NCI-H524 (cell line): ENCODE measurements at places on chromosomes 5 and 9.

GRCh38 chr5:134534726-134535110 lies 9.2 kb downstream of the JADE2 start:
- no peak for DNase-seq

- peak; percentile 54 for DNase-seq
These were observed at the start of gene CDH6 for GRCh38 chr5:31193591-31194467. TSS of gene CDH6 (plus strand) at chr5:31193686. CDS start at chr5:31267474, 73,788 bp downstream.

- no peak for DNase-seq
These were observed 71.9 kb upstream of the RANBP3L start for GRCh38 chr5:36373527-36374086.

- no peak for DNase-seq
These were observed 43.6 kb upstream of the SYNPO start for GRCh38 chr5:150596826-150597225.

DNA sequence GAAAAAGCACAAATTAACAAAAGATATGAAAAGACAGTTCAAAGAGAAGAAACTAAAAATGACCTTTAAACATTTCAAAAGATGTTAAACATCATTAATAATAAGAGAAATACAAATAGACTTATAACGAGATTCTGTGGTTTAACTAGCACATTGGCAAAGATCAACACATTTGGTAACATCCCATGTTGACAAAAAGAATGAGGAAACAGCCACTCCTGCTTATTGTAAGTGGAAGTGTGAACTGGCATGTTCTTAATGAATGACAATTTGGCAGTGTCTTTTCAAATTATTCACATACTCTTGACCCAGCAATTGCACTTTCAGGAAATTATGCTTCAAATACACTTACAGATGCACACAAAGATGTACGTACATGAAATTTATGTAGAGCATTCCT lies 176.3 kb downstream of the TLE1 start:
- DNase-seq: no peak

GRCh38 chr5:1466631-1467265 lies 21.5 kb upstream of the SLC6A3 start:
- DNase-seq: no peak

- DNase-seq: no peak
These were observed 9.5 kb downstream of the SLC35A4 start for GRCh38 chr5:140574165-140574564.

DNA sequence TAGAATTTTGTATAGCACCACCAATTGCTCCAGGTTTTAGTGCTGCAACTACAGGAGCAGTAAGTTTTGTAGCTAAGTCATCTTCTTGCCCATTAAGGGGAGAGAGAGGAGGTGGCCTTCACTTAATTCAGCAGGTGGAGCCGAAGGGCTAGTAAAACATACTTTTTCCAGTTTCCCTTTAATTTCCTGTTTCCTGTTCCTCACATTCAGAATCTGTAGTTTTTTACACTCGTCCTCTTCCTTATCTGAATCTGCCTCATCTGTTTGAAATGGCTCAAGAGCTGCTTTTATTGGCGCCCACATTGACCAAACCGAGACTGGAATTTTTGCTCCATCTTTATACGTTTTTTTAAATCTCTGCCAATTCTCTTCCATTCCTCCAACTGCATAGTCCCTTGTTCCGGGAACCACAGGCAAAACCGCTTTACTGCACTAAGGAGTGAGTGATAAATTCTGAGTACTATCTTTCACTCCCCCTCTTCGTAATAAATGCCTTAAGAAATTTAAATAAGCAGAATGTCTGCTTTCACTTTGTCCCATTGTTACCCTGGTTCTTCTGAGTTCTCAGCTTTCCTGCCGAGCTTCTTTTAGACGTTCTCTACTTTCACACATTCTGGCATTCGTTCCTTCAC lies 133.9 kb downstream of the DROSHA start:
- DNase-seq: no peak

- no peak for DNase-seq
These were observed 1.6 kb downstream of the FABP6 start for GRCh38 chr5:160230686-160231527.

DNA sequence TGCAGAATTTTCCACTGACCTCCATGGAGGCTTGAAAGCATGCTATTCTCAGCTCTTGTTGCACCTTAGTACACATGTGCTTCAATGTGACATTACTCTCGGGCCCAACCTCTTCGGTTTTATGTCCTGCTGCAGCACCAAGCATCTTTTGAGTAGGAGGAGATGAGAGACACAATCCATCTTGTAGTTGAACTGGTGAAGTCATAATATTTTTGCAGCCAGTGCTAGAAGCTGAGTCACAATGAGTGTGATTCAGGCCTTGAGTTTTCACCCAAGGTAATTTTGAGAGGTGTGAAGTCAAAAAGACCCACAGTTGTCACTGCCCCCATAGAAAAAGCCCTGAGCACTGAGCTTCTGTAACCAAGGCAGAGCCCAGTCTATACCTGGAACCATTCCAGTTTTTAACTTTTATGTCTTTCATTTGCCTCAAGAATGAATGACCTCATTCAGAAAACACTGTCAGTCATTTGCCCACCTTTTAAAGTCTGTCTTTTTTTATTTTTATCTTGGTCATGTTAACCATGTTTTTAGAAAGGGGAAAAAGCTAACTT lies 117.7 kb downstream of the ZNF462 start:
- DNase-seq: no peak

- DNase-seq: no peak
These were observed 42.0 kb downstream of the FBXO38 start for GRCh38 chr5:148425808-148426207.

DNA sequence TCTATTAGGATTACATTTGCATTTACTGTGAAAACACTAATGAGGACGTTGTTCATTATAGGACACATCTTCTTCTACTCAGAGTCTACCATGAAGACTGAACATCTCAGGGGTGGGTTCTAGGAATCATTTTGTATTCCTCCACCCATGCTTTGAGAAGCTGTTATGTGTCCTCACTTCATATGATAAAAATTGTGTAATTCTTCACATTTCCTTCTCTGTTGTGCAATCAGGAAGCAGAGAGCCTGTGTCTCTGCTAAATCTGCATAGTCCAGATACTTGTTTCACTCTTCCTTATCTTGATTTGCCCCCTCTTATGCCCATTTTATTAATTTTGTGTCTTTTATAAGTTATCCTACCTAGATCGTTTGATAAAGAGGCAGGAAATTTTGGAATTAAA lies 97.8 kb upstream of the IQGAP2 start:
- DNase-seq: no peak

- no peak for DNase-seq
These were observed 124.3 kb upstream of the SMARCA2 start for GRCh38 chr9:1890816-1891215.

- DNase-seq: no peak
These were observed 183.7 kb downstream of the SAXO1 start for GRCh38 chr9:18849270-18849669.

GRCh38 chr5:111507276-111507675 lies 5.1 kb downstream of the STARD4 start:
- DNase-seq: no peak

- no peak for DNase-seq
These were observed at the start of gene PTPN3 for GRCh38 chr9:109498195-109499092. TSS of gene PTPN3 (minus strand) at chr9:109498307. CDS start at chr9:109463434, 34,873 bp downstream.

- DNase-seq: no peak
These were observed 223.8 kb upstream of the S1PR3 start for GRCh38 chr9:88767504-88767790.

DNA sequence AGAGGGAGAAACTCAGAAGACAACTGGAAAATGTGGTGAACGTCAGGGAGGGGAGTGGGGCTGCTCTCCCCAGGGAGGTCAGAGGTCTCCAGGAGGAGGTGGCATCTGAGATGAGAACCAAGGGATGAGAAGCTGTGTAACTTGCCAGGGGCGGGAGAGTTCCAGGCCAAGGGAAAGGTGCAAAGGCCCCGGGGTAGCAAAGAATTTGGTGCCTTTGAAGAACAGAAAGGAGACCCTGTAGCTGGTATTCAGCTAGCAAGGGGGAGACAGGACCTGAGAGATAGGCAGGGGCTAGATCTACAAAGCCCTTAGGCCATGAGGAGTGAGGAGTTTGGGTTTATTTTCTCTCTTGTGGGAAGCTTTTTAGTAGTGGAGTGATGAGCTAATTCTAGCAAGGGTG lies 3.3 kb downstream of the DNM1 start:
- no peak for DNase-seq

GRCh38 chr9:131454028-131454427 lies 48.7 kb upstream of the POMT1 start:
- DNase-seq: no peak

- no peak for DNase-seq
These were observed 10.7 kb downstream of the PCDH12 start for GRCh38 chr5:141947316-141947715.

DNA sequence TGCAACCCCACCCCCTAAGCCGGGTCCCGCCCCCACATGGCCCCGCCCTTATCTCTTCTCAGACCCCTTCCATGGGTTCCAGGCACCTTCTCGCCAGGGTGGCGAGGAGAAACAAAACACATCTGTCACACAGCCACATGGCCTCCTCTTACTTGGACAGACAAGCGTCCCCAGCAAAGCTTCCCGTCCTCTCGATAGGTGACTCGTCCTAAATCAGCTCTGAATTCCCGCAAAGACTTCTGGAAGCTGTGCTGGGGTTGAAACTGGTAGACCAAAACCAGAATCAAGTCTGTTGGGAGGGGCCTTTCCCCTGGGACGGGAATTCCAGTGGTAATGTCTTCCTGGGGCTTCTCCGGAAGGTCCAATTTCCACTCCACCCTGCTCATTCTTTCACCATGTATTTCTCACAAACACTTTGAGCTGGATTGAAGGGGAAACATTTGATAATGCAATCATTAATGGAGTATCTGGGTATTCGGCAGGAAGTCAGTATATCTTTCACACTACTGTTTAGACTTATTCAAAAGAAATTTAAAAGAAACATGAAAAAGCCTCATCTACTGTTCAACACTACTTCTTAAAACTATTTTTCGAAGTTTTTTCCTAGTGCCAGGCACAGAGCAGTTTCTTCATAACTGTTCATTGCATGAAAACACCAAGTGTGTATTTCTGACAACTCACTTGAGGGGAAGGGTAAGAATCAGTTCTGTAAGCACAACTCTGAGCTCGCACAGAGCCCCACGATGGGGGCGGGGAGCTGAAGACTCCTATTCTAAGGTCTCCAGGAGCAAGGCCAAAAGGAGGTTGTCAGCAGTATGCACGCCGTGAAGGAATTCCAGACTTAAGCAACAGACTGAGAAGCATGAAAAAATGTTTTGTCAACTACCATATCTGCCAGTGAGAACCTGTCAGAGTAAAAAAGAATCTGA lies 644 bp upstream of the CTNNAL1 start:
- no peak for DNase-seq

DNA sequence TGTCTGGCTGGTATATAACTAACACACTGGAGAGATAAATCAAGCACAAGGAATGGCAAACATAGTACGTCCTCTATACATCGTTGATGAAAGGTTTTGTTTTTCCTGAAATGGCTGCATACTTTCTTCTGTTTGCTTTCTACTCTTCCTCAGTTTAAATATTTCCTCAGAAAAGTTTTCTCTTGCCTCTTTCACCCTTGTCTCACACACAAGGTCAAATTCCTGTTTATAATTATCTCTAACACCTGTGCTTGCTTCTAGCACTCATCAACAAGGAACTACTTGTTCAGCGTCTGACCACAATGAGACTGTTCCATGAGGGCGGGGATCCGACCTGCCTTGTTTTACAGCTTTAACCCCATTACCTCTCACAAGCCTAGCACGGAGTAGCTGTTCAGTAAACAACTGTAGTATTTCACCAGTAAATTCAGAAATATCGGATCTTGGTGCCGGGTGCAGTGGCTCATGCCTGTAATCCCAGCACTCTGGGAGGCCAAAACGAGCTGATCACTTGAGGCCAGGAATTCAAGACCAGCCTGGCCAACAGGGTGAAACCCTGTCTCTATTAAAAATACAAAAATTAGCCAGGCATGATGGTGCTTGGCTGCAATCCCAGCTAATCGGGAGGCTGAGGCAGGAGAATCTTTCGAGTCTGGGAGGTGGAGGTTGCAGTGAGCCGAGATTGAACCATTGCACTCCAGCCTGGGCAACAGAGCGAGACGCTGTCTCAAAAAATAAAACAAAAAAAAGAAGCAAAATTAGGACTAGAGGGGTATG lies 37.0 kb downstream of the NR6A1 start:
- DNase-seq: no peak

DNA sequence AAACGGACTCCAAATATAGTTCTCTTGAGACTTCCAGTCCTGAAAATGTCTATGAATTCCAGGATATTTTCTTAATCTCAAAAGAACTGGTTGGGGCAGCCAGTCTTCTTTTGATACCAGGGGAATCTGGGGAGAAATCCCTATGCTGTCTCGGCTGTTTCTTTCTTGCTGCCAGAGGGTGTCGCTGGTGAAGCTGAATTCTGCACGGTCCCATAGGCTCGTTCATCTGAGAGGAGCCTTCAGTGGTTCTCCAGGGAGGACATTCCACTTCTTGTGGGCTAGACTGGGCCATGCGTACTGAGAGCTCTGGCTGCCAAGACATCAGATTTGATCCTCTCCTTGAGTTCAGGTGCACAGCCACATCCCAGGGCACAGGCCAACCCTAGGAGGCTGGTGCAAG lies 155.0 kb upstream of the CLINT1 start:
- peak; percentile 53 for DNase-seq

DNA sequence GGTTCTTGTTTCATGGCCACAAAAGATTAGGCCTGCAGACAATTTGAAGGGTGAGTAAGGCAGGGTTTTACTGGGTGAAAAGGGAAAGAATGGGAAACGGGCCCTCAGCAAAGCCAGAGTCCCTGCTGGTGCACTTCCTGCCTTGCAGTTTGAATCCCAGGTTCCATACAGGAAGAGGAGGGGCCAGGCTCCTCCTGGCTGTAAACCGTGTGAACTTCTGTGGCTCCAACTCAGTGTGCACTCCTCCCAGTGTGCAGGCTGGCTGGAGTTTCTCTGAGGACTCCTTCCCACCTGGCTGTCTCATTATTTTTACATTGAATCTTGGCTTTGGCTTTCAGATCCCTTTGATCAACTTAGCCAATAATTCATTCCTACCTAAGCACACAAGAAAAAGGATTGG lies 367.1 kb upstream of the KLF4 start:
- DNase-seq: no peak

DNA sequence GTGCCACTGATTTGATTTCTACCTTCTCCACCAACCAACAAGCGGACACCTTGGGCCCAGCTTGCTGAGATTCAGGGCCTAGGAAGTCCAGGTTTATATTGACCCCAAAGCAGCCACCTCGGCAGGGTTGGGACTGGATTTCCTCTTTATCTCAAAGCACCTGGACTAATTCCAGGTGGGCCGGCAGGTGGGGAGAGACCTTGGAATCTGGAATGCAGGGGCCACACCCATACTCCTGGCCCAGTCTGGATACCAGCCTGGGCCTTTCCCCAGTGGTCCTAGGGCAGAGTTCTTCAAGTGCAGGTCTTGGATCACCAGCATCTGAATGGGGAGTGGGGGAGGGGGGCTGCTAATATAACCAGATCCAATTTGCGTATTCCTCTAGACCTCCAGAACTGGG lies 93.1 kb downstream of the PCDH1 start:
- DNase-seq: no peak

DNA sequence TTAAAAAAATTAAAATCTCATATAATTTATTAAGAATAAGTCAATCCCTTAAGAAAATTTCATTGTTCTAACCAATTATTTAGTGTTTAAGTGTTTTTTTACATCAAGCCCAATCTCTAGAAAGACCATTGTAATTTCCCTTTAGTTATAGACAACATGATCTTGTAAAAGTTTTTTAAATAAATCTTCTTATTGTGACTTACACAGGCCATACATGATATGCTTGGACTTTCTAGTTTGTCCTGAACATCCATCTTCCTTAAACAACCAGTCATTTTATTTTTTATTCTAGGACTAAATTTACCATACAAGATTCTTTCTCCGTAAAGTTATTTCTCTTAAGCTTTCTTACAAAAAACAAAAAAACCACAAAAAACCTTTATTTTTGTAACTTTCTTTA lies 126.5 kb upstream of the MAST4 start:
- DNase-seq: no peak
